Vagina (tissue), 2 donors: ENCODE measurements at places on chromosomes 3 and 15. TPM values are rescaled to one million over a fixed set of nuclear protein-coding genes. Genes with fewer than 3 reads are reported as not detected.

- H3K27me3 ChIP-seq = no peaks in the 10 kb centered on the region
- H3K4me1 ChIP-seq = peaks cover 19% of the 10 kb centered on the region
- H3K36me3 ChIP-seq = no peaks in the 10 kb centered on the region
- DNase-seq = peak; percentile 75
- peak within 1 kb of the TSS; percentile 49 for H3K4me3 ChIP-seq
- peak within 1 kb of the TSS; percentile 66 for H3K27ac ChIP-seq
These were observed at the start of gene KY for GRCh38 chr3:134650431-134651346. Gene KY (minus strand): TSS chr3:134651022. CDS start chr3:134650960, 62 bp downstream.

GRCh38 chr3:45929042-45929679 is 14.1 kb upstream of the CXCR6 start:
- no peak overlapping the region for H3K27ac ChIP-seq
- no peaks in the 10 kb centered on the region for H3K27me3 ChIP-seq
- H3K4me1 ChIP-seq = no peaks in the 10 kb centered on the region
- H3K36me3 ChIP-seq = no peaks in the 10 kb centered on the region
- H3K4me3 ChIP-seq = no peak overlapping the region

DNA sequence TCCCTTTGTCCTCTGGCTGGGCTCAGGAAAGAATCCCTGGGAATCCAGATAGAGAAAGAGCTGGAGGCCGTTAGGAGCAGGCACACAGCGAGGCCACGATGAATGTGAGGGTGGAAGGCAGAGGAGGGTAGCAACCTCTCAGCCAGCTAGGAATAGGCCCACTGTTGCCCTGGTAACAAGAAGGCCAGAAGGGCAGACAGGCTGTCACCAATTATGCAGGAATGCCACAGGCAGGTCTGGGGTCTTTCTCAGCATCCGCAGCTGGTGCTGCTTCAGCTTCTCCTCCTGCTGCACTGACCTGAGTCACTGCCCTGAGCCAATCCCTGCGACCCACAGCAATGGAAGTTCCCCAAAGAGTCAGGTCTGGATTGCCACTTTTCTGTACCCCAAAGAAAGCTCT is 62.8 kb upstream of the C3orf80 start:
- no peaks in the 10 kb centered on the region for H3K36me3 ChIP-seq
- no peaks in the 10 kb centered on the region for H3K27me3 ChIP-seq
- DNase-seq = no peak
- H3K4me3 ChIP-seq = no peak overlapping the region
- no peak overlapping the region for H3K27ac ChIP-seq

- no peaks in the 10 kb centered on the region for H3K36me3 ChIP-seq
- no peaks in the 10 kb centered on the region for H3K27me3 ChIP-seq
- H3K27ac ChIP-seq = no peak overlapping the region
- H3K4me3 ChIP-seq = no peak overlapping the region
- no peak for DNase-seq
These were observed 25.1 kb downstream of the ACAA1 start for GRCh38 chr3:38111696-38112377.

GRCh38 chr3:150422907-150423306 is 14.8 kb downstream of the TSC22D2 start:
- DNase-seq = no peak
- H3K36me3 ChIP-seq = no peaks in the 10 kb centered on the region
- H3K4me1 ChIP-seq = peaks cover 71% of the 10 kb centered on the region
- H3K27me3 ChIP-seq = no peaks in the 10 kb centered on the region
- H3K27ac ChIP-seq = no peak overlapping the region

The PLA2G4D gene
- 26.5 TPM for total RNA-seq

The PCOLCE2 gene
- 136 TPM for total RNA-seq
